ENCODE measurements at places on chromosomes 6 and 20. TPM values are rescaled to one million over a fixed set of nuclear protein-coding genes. Genes with fewer than 3 reads are reported as not detected.

RING1 gene
- polyA plus RNA-seq = 60.7 TPM

TNFRSF21 gene
- polyA plus RNA-seq = 14.8 TPM

HSPA1A gene
- polyA plus RNA-seq = 119 TPM

DNA sequence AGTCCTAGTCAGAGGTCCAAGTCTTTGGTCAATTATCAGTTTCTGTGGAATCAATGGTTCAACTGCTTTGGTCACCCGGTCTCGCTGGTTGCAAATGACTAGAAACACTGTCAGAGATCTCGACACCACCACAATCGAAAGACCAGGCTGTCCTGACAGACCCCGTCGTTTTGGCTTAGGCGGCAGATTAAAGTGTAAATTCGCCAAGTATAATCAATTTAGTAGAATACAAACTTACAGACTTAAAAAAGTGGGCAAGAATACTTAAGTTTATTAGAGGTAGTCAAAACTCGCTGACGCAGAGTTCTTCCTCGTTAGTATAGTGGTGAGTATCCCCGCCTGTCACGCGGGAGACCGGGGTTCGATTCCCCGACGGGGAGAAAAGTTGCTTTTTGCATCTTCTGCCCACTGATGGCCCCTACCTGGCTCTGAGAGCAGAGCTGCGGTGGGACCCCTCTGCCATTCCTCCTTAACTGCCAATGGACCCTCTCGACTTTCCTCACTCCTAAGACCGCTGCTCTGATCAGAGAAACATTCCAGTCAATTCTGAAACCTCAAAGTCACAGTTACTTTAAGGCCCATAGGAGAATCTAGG lies 30.6 kb upstream of the ZNF184 start:
- DNase-seq = peak; percentile 62

DNA sequence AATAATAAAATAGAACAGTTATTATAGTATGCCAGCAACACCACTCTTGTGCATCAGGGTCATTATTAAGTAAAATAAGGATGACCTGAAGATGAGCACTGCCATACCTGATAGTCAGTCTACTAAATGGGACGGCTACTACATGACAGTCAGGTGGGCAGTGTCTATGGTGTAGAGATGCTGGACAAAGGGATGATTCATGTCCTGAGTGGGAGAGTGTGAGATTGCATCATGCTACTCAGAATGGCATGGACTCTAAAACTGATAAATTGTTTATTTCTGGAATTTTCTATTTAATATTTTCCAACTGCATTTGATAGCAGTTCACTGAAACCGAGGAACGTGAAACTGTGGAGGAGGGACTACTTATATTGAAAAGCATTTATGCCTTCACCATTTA lies 38.8 kb downstream of the SNX9 start:
- no peak for DNase-seq

GRCh38 chr6:116672306-116672705 lies 3.7 kb upstream of the ZUP1 start:
- no peak for DNase-seq

- no peak for DNase-seq
Measured at GRCh38 chr20:50163570-50164317, 10.2 kb upstream of the PEDS1 start.

DNA sequence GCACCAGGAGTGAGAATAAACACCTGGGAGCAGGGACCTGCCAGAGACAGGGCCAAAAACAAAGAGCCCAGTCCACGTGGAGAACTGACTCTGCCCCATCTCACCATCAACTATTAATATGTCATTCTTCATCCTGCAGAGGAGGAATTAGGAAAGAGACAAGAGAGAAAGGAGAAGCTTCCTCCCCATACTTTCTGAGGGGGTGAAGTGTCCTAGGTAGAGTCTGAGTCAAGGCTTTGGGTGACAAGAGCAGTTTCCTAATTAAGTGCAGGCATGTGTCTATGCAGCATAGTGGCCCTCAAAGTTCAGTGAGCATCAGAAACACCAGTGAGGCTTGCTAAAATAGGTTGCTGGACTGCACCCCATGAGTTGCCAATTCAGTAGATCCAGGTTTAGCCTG lies 40.7 kb upstream of the BMP2 start:
- DNase-seq = no peak
